Activated CD8-positive, alpha-beta memory T cell treated with anti-CD3 and anti-CD28 coated beads, Interleukin-2, amount 10 ng/mL, durations not matched to agents 7 days and 5 days (primary cell): ENCODE measurements at places on chromosomes 13 and 19.

- no peak for DNase-seq
Observed at GRCh38 chr13:40813667-40814454, 24.4 kb downstream of the SLC25A15 start.

DNA sequence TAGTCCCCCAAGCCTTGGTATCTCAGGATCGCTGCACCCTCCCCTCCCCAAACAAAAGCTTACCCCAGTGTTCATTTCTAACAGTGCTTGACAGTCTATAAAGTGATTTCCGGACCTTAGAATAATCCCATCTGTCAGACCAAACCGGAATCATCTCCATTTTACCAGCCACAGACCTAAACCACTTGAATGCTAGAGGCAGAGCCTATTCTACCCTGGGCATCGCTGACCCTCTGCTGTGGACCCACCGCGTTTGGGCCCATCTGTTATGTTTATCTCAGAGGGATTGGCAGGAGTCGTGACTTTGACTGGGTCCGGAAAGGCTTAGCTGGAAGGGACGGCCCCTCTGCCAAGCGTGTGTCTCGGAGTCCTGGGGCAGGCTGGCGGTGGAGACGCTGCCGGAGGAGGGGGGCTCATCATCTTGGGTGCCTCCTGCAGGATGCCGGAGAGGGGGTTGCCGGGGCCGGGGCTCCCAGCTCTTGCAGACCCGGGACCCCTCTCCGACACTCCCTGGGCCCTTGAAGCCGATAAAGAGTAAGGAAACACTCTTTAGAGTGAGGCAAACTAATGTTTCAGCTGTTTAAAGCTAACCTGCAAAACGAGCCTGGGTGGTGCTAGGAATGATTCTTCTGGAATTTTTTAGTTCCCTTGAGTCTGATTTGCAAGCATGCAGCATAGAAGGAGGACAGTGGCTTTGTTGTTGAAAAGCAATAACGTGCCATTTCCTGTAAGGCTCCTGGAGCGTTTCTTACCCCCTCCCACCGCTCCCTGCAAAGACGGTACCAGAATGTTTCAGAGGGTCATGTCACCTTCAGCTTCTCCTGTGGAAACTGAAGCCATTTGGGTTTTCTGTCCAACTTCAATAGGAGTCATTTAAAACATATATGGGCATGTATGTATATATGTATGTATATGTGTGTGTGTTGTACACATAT is 1.3 kb downstream of the SLC25A42 start:
- DNase-seq: peak; percentile 60

GRCh38 chr13:26996965-26997752 is 174.5 kb downstream of the USP12 start:
- peak; percentile 56 for DNase-seq

DNA sequence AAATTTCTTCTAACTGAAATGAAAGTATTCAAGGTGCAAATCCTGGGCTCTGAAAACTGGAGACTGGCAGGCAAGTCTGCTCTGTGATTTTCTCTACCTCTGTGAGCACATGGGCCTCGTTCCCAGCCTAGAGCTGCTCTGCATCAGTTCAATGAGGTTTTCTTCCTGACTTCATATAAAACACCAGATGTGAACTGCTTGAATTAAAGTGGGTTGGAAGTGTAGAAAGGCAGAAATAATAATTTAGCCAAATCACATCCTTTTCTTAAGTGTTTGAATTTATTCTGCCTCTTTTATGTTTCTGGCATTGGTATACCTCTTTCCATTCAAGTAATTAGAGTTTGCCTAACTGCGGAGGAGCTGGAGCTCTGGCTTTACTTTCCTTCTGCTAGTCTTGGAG is 540.8 kb downstream of the OLFM4 start:
- DNase-seq: no peak

DNA sequence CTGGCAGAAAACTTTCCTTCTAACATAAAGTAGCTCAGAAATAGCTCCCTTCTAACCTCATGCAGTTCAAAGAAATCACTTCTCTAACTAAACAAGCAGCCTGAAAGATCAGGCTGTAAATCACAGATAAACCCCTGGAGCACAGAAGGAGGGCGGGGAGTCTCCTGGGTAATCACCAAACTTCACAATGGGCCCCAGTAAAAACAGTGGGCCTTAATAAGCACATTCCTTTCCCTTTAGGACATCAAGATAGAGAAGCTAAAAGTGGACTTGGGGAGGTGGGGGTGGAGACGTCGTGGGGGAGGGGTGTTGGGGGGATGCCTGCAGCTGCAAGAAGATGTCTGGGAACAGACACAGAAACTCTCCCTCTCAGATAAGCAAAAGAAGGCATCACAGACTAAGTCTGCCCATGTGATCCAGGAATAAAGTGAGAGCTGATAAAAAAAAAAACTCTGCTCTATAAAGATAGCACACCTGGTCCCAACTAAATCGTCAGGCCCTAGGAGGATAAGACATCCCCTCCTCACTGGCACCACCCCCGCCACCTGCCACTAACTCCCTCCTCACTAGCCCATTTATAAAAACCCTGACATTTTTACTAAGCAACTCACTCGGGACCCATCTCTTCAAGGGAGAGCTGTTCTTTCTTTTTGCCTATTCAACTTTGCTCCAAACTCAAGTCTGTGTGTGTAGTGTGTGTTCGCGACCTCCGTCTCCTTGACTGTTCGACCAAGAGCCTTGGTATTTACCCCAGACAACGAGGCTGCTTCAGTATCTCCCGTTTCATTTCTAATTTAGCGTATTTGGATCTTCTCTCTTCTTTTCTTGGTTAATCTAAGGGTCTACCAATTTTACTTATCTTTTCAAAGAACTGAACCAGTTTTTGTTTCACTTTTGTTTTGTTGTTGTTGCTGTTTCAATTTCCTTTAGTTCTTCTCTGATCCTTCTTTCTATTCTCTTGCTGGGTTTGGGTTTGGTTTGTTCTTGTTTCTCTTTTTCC is 31.7 kb downstream of the DNAJC15 start:
- DNase-seq: no peak

- DNase-seq: no peak
Observed at GRCh38 chr19:42850981-42851717, 28.4 kb downstream of the PSG1 start.
